ENCODE measurements at places on chromosomes 13 and 19. TPM values are rescaled to one million over a fixed set of nuclear protein-coding genes. Genes with fewer than 3 reads are reported as not detected.
A peak's percentile ranks its signal among the peaks of the same experiment; 100 is the strongest.

The C19orf67 gene
- not detected for total RNA-seq

The PSPN gene
- total RNA-seq = 4.4 TPM

The DIRAS1 gene
- 19.9 TPM for total RNA-seq

The CBLC gene
- not detected for total RNA-seq

The SLC25A23 gene
- 72.2 TPM for total RNA-seq

The CUL4A gene
- 63.9 TPM for total RNA-seq

The CYP2A7 gene
- not detected for total RNA-seq

The CNMD gene
- total RNA-seq = 2.8 TPM

The PCSK4 gene
- 10.4 TPM for total RNA-seq

The CXCL17 gene
- not detected for total RNA-seq

DNA sequence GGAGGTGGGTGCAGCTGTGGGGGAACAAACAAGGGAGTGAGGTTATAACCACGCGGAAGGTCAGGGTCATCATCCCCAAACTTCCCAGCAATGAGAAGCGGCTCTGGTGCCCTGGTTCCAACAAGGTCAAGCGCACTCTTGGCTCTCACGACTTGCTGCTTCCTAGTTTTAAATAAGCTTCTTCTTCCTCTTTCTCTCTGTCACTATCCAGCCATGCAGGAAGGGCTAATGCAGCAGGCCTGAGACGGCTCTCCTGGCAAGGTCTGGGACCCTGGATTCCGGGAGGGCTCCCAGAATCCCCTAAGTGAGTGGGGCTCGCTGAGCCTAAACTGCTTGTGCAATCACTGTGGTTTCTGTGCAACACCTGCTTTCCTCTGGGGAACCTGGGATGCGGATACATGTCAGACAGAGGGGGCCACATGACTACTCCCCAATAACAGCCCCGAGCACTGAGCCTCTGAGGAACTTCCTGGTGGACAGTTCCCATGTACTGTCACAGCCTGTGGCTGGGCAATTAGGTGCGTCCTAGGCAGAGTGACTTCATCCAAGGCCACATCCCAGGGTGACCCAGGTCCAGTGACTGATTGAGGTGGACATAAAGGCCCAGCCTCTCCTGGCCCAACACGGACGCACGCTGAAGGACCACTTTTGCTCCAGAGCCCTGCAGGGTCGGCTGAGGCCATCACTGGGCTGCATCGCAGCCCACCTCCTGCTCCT, 24.2 kb downstream of the VRK3 start:
- DNase-seq = no peak

DNA sequence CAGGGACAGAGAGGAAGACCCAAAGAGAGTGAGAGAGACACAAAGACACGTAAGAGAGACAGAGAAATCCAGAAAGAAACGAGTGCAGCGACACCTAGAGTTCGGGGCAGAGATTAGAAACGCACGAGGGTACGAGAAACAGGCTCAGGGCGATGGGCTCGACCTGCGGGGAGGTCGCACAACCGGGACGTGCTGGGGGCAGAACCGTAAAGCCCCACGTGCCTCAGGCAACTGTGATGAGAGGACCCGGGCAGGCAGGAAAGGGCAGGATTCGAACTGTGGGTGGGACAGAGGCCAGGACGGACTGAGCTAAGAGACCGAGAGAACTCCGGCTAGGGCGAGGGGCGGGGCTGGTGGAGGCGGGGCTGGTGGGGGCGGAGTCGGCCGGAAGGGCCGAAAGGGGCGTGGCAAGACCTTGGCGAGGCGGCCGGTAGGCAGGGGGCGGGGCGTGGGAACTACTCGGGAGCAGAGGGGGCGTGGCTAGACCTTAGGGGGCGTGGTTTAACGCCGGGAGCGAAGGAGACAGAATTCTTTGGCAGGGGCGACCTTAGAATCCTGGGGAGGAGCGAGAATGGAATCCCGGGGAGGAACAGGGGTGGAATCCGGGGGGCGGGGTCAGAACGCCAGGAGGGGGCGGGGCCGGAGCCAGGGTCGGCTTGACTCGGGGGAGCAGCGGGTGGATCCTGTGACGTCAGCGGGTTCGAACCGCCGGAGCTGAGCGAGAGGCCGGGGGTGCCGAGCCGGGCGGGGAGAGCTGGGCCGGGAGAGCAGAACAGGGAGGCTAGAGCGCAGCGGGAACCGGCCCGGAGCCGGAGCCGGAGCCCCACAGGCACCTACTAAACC, at the start of gene NECTIN2:
Gene NECTIN2 (plus strand): TSS at position 686 of the 843 bp plus-strand sequence. CDS start 229 bp downstream, outside the sequence.
- peak; percentile 100 for DNase-seq

DNA sequence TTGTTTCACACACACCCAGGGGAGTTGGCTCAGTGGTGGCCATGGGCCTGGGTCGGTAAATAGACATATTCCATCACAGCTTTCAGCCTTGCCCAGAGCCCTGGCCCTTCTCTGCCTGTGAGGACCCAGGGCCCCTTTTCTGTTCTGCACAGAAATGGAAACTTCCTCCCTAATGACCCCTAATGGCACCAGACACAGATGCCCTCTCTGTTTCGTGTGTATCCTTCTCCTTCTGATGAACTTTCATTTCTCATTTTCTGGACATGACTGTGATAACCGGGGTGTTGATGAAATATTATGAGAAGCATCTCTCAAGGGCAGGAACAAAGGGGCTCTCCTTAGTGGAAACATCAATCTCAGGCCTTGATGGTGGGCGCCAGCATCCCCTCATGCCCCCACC, 12.8 kb downstream of the LILRA1 start:
- DNase-seq = no peak

- DNase-seq = no peak
Observed at GRCh38 chr13:108962654-108963053, 333.2 kb downstream of the MYO16 start.

GRCh38 chr19:1153891-1154730, 20.0 kb downstream of the SBNO2 start:
- DNase-seq = no peak

DNA sequence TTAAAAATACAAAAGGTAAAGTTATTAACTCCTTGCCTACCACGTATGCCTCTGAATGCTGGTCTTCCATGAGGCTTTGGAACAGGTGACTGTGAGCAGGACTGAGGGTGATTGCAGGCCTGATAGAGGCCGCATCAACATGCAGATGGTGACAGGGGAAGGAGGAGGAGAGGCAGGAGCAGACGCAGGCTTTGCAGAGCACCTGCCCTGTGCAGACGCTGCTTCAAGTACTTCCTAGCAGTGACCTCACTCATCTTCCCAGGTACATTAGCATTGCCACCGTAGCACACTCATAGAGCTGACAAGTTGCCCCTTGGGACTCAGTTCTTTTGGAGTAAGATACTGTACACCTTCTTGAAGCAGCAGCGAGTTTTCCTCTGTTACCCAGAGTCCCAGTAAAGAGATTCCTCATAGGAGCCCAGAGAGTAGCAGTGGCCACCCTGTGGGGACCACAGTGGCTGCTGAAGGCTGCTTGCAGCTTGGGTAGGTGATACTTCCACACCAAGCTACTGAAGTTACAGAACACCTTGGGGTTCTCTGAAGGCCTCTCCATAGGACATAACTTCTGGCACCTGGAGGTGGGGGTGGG, 56.0 kb downstream of the ZNF536 start:
- DNase-seq = no peak

- DNase-seq = no peak
Observed at GRCh38 chr13:34578917-34579316, 363.2 kb upstream of the NBEA start.

GRCh38 chr19:543910-544608, at the start of gene GZMM:
GZMM (plus strand) TSS chr19:544053; CDS start chr19:544072, 19 bp downstream.
- no peak for DNase-seq

DNA sequence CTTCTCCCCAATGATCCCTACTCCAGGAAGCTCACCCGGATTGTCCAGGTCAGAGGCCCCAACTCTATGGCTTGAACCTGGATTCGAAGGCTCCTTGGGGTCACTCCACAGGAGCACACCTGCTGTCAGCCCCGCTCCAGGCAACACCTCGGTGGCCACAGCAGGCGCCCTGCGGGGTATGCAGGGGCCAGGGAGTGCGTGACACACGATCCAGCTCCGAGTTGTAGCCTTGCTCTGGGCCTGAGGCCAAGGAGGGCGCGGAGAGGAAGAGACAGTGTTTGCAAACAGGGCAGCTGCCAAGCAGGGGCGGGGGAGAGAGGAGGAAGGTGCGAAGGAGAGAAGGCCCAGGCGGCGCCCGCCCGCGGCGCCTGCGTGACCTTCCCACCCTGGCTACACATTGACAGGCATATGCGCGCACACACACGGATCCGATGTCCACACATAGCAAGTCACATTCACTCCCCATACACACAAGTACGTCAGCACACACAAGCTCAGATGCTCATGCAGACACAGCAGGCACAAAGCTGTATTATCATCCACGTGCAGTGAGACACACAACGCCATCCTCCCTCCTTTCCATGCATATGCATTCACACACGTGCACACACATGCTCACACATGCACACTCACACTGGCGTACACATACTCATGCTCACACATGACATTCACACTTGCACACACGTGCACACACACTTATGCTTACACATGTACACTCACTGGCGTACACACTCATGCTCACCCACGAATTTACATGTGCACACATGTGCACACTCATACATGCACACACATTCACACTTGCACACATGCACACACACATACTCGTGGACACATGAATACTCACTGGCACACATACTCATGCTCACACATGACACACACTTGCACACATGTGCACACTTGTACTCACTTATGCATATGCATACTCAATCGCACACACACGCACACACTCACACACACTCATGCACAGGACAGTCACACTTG, 10.4 kb downstream of the SBK2 start:
- no peak for DNase-seq

GRCh38 chr13:27455331-27455855, 5.0 kb upstream of the MTIF3 start:
- DNase-seq = no peak

- DNase-seq = no peak
Observed at GRCh38 chr19:13670846-13671245, 93.5 kb upstream of the MRI1 start.

DNA sequence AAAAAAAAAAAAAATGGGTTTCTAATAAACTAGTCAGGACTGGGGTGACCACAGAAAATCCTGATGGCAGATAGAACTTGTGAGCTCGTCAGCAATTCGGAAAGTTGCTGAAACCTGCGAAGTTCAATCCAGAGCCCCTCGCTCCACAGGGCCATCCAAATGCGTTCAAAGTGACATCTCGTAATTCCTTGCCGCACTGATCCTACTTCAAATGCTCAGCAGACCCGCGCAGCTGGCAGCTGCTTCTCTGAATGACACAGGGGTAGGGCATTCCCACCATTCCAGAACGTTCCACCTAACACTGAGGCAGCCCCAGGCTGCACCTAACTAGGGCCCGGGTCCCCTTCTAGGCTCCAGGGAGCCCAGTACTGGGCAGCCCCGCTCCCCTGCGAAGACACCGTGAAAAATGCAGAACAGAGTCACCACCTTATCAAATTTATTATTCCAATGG, 4.8 kb upstream of the DAPK3 start:
- DNase-seq = no peak

DNA sequence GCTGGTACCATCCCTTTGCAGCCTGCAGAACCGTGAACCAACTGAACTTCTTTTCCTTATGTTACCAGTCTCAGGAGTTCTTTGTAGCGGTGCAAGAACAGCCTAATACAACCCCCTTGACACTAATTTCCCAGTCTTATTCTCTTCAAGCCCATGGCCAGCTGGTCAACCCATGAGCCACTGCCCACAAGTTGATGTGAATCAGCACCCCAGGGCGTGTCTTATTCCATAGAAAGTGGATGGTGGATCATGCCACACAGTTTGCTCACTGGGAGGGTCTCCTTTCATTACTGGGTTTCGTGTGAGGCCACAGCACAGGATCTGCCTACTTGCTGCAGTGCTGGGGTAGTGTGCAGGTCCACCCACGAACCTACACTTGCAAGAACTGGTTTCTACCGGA, 27.0 kb downstream of the TEX29 start:
- no peak for DNase-seq

GRCh38 chr13:43229506-43229905, 206.1 kb downstream of the DNAJC15 start:
- no peak for DNase-seq

DNA sequence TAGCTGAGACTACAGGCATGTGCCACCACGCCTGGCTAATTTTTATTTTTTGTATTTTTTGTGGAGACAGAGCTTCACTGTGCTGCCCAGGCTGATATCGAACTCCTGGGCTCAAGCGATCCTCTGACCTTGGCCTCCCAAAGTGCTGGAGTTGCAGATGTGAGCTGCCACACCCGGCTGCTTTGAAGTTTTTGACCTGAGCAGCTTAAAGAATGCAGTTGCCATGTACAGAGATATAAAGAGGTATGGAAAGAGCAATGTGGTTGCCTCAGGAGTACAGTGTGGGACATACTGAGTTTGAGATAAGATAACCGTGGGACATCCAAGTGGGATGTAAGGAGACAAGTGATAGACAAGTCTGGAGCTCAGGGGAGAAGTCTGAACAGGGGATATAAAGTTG, 82.7 kb upstream of the LSM14A start:
- no peak for DNase-seq

- no peak for DNase-seq
Observed at GRCh38 chr13:111280681-111281585, 39.5 kb upstream of the TEX29 start.

GRCh38 chr19:1101337-1101698, 2.5 kb upstream of the GPX4 start:
- no peak for DNase-seq

GRCh38 chr19:38433268-38433733, at the start of gene RYR1:
RYR1 (plus strand) TSS chr19:38433691; CDS start chr19:38433830, 139 bp downstream.
- peak; percentile 56 for DNase-seq

DNA sequence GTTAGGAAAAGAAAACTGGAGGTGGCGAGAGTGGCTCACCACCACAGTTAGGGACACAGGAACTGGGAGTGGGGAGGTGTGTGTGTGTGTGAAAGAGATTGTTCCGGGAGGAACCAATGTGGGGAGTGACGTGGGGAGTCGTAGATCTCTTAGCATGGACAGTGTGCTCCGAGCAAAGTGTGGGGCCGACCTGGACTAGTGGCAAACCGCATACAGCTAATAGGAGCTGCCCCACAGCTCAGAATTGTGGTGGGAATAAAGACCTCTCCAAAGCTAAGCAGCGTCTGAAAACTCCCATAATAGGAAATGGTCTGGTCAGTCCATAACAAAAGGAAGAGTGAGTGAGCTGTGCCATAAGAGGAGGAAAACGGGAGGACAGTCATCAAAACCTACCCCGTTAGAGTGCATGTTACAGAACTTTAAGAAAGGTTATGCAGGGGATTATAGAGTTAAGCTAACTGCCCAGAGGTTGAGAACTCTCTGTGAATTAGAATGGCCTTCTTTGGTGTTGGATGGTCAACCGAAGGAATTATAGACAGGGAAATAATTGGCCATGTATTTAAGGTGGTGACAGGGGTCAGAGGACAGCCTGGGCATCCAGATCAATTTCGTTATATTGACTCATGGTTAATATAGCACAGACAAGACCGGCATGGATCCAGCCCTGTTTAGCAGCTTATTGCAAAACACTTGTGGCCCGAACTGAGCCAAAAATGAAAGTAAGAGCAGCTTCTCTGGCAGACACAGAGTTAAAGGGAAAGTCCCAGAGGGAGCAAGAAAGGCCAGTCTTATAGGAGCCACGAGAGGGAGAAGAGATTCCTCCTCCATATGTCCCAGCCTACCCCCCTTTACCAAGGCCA, 8.9 kb upstream of the SLC15A1 start:
- no peak for DNase-seq

GRCh38 chr13:58376349-58376748, 744.8 kb downstream of the PCDH17 start:
- DNase-seq = no peak

GRCh38 chr13:100646030-100646673, 28.4 kb downstream of the TMTC4 start:
- peak; percentile 17 for DNase-seq

GRCh38 chr19:289651-290371, 1.4 kb downstream of the PLPP2 start:
- DNase-seq = no peak

- DNase-seq = no peak
Observed at GRCh38 chr13:32804673-32805230, 211.5 kb upstream of the KL start.

Data from neural crest cell (in vitro differentiated cells).